ENCODE measurements at places on chromosomes 5 and 9. TPM values are rescaled to one million over a fixed set of nuclear protein-coding genes. Genes with fewer than 3 reads are reported as not detected.

GRCh38 chr9:15306068-15306756 lies 804 bp downstream of the TTC39B start:
- DNase-seq, result no peak

- DNase-seq, result no peak
Measured at GRCh38 chr5:153938191-153938842, 100.4 kb downstream of the FAM114A2 start.

DNA sequence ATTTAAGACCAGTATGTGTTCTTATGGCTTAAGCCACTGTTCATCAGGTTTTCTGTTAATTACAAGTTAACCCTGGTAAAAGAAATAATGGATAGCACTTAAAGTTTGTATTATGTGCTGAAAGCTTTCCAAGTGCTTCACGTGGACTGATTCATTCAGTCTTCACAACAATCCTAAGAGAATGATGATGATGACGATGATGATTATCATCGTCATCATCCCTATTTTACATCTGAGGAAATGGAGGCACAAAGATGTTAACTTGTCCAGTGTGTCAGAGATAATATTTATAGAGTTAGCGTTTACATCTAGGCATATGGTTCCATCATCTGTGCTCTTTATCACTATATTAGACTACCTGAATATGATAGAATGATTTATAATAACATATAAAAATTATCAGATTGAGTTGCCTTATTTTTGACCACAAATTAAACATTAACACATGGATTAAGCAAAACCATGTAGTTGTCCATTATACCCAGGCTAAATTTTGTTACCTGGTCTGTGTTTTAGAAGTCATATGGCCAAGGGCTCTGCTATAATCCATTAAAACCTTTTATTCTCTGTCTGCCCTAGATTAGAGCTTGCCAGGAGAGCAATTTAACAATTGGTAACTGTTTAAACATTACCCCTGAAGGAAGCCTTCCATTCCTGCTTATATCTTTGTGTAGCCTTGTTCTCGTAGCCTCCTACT lies 102.3 kb upstream of the MAP3K1 start:
- DNase-seq, result no peak

- DNase-seq, result peak; percentile 81
Measured at GRCh38 chr9:133115604-133116345, 5.3 kb downstream of the RALGDS start.

- no peak for DNase-seq
Measured at GRCh38 chr9:135442075-135442474, 37.5 kb upstream of the PPP1R26 start.

DNA sequence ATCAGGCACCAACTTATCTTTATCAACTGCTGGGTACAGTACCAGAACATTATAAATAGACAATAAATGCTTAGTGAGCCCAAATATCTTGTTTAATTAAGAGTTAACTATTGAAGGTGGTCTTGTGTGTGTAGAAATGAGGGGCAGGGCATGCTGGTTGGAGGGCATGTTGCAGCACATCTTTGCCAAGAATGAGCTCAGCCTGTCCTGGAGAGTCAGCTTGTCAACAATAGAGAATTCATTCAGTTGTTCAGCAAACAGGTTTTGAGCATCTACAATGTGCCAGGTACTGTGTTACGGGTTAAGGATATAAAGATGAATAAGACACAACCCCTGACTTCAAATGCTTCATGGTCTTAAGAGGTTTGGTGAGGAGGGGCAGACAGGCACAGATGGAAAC lies 19.2 kb upstream of the F2RL1 start:
- no peak for DNase-seq

- DNase-seq, result no peak
Measured at GRCh38 chr5:56375011-56375410, 141.9 kb upstream of the ANKRD55 start.

DNA sequence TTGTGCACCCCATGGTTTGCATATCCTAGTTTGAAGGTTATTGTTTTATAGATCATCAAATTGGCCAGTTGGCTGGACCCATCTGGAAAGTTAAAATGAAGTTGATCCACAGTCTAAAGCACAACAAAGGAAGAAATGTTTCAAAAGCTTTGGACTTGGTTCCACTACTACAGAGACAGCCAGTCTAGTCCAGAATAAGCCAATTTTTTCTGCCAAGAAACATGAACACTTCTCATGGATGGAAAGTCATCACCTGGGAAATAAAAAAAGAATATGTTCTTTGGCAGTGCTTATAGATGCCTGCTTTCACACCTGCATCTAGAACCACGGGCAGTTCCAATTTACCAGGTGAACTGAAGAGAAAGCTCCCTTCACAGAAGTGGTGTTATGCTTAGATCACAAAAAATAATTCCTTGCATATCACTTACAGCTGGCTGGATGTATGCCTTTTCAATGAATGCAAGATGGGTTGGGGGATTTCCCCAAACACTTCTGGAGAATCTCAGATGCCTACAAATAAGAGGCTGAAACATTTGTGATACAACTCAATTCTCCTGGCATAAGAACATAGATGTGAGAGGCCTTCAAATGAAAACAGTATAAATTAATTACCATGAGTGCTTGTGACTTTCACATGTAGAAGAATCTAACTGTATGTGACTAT lies 26.9 kb downstream of the C9 start:
- DNase-seq, result no peak

- DNase-seq, result peak; percentile 79
Measured at GRCh38 chr5:87541033-87541432, 128.3 kb upstream of the CCNH start.

DNA sequence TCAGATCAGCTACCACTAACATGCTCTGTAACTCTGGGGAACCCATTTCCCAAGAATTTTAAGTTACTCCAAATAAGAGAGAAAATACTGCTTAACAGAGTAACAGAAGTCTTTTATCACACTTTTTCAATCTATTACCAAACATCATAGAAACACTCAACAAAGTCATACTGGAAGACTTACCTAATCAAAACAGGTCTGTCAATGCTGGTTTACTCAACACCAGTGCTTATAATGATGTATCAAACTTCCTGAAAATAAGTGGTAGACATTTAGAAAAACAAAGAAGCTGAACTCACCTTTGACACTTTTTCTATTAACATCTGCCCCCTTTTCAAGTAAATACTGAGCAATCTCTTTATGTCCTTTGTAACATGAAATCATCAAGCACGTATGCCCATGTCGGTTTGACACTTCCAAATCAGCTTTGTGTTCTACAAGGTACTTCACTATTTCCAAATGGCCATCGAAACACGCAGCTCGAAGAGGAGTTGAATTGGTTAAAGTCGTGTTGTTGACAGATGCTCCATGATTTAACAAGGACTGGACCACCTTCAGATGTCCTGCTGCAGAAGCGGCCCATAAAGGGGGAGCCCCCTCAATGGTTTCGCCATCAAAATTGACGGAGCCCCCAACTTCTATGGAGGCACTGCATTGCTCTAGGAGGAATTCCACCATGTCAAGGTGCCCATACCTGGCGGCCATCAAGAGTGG lies 1.8 kb downstream of the FEM1C start:
- no peak for DNase-seq

DNA sequence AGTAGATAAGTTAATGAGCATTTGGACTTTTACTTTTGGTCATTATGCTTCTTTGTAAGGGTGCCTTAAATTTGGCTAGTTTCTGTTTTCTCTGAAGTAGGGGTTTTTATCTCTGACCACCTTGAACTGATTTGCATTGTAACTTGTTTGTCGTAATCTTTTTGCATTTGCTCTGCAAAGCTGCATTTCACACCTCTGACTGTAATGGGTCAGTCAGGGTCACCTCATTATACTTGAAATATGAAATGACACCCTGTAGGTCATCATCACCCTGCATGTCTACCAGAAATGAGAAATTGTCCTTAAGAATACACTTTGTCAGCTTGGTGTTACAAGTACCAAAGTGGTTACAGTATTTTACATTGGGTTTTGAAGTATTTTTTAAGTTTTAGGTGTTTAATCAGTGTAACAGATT lies 74.0 kb downstream of the KCNN2 start:
- no peak for DNase-seq

GRCh38 chr5:57676222-57677098 lies 193.8 kb upstream of the ACTBL2 start:
- no peak for DNase-seq

- DNase-seq, result no peak
Measured at GRCh38 chr9:5575000-5575399, 53.9 kb upstream of the RIC1 start.

GRCh38 chr5:165757791-165758190 lies 2252.4 kb downstream of the MAT2B start:
- DNase-seq, result peak; percentile 0

DNA sequence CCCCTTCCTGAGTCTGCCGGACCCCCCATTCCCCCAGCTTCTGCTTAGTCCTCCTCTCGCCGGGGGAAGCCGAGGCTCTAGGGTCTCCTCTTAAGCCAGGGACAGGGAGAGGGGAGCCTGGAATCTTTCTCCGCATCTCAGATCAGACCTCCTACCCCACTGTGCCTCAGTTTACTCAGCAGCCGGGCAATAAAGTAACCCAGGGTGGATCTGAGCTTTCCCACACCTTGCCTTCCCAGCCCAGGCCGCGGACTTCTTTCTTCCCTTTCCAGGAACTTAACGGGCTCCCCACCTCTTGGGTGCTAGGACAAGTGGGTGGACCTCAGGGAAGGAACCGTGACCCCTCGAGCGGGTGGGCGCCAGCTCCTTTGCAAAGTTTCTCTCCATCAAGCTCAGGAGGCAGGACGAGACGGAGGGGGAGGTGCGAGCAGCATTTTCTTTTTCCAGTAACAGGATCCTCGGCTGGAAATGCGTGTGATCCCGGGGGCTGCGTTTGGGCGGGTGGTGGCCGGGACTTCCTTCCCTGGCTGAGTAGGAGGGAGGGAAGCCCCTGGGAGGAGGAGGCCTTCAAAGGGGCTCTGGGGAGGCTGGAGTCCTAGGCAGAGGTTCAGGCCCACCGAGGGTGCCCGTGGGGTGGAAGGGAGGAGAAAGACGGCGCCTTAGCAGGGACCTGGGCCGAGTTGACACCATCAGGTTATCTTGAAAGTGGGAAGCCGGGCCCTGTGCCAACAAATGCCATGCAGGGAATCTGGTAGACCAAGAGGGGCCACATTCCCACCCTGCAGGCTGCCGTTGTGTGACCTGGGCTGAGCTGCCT lies 795 bp downstream of the DAB2IP start:
- peak; percentile 39 for DNase-seq

GRCh38 chr9:33676746-33677505 lies 118.4 kb upstream of the PRSS3 start:
- DNase-seq, result peak; percentile 26

KIF2A gene
- 99.0 TPM for total RNA-seq

GABRP gene
- 0.09 TPM for total RNA-seq

PCDHA2 gene
- total RNA-seq, result 0.15 TPM

GPR150 gene
- total RNA-seq, result 0.13 TPM

Data from A673 (cell line).